Fibroblast of lung (primary cell): ENCODE measurements at places on chromosomes 1 and 21. TPM values are rescaled to one million over a fixed set of nuclear protein-coding genes. Genes with fewer than 3 reads are reported as not detected.

Gene HTR1D
- total RNA-seq: not detected in 2 replicates

GRCh38 chr1:82472489-82473131 lies 671.9 kb downstream of the ADGRL2 start:
- DNase-seq: no peak

DNA sequence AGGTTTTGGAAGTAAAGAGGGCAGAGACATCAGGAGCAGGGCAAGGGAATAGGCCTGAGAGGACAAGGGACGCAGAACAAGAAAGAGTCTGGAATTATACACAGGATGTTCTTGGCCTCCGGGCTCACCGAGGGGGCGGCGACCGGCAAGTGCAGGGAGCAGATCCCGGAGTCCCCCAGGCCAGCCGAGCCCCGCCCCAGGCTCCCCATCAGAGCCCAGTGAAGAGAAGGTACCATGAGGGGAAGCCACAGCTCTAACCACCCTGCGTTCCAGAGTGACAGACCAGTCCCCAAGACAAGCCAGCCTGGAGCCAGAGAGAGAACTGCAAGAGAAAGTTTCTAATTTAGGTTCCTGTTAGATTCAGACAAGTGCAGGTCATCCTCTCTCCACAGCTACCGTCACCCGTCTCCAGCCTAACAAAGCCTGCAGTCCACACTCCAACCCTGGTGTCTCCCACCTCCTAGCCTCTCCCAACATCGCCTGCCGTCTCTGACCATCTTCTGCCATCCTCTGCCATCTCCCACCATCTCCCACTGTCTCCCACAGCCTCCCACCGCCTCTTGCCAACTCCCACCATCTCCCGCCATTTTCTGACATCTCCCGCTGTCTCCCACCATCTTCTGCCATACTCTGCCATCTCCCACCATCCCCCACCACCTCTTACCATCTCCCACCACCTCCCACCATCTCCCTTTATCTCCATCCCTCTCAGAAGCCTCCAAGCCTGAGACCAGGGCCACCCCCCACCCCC lies 42.5 kb downstream of the CAPN2 start:
- DNase-seq: no peak

Gene FCGR3A
- not detected in 2 replicates for total RNA-seq

- no peak for DNase-seq
Measured at GRCh38 chr1:11952455-11953109, 18.1 kb downstream of the PLOD1 start.

DNA sequence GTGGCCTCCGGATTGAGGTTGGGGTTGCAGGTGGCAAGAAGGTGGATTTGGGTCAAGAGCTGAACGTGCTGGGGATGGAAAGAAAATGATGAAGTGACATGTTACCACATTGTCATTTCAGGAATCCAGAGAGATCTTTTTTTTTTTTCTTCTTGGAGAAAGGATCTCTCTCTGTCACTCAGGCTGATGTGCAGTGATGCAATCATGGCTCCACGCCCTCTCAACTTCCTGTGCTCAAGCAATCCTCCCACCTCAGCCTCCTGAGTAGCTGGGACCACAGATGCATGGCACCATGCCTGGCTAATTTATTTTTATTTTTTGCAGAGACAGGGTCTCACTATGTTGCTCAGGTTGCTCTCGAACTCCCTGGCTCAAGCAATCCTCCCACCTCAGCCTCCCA lies 80.6 kb downstream of the GON4L start:
- DNase-seq: peak; percentile 7

DNA sequence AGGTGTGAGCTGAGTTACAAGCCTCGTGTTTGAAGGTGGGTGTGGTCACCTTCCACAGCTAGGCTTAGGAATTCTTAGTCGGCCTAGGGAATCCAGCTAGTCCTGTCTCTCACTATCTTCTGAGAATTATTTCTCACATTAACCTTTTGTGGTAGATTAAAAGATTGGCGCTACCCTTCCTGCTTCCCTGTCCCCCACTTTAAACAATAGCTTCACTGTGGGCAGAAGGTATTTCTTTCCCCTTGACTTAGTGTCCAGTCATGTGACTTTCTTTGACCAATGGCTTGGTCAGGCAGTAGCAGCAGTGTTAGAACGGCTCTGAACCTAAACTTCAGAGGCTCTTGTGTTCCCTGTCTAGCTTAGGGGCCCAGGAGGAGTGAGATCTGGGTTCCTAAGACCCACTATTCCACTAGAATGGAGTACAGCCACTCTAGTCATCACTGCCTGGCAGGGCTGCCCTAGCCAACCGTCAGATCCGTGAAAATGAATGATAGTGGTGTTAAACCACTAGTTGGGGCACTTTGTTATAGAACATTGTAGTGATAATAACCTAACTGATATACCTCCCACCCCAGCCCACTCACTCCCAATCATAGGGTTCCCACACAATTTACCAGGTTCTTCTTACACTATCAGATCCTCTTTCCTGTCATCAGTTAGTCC lies 13.9 kb upstream of the C1orf141 start:
- DNase-seq: no peak
